NCI-H1930 (cell line): ENCODE measurements at places on chromosomes 1 and 21.

GRCh38 chr1:223429313-223429731, 36.1 kb downstream of the CCDC185 start:
- no peak for DNase-seq

DNA sequence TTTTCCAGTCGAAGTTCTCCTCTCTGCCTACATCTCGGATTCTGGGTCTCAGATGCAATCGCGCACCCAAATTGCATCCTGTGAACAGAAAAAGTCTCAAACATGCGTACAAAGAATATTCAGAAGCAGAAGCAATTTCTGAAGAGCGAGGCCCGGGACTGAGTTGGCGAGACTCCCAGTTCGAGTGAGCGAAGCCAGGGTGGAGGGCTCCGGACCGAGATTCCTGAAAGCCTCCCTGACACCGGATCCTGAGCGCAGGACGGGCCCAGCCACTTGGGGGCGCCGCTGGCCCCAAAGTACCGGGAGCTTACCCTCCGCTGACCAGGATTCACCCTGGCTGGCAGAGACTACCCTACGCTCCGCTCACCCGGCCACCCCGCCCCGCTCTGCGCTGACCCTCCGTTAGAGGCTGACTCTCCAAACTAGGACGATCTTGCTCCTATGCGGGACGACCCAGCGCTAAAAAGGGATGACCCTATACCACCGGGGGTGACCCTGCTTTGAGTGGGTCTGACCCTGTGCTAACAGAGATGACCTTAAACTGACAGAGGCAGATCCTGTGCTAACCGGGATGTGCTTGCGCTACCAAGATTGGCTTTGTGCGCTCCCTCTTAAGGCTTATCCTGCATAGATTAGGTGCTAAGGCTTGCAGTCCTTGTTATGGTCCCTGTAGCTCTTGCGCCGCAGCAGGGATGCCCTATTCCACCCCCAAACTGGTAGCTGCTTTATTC, 12.1 kb downstream of the FOXD2 start:
- no peak for DNase-seq

GRCh38 chr1:3777078-3777547, 4.6 kb downstream of the SMIM1 start:
- no peak for DNase-seq

- no peak for DNase-seq
Measured at GRCh38 chr1:87174724-87175245, 153.9 kb upstream of the LMO4 start.

DNA sequence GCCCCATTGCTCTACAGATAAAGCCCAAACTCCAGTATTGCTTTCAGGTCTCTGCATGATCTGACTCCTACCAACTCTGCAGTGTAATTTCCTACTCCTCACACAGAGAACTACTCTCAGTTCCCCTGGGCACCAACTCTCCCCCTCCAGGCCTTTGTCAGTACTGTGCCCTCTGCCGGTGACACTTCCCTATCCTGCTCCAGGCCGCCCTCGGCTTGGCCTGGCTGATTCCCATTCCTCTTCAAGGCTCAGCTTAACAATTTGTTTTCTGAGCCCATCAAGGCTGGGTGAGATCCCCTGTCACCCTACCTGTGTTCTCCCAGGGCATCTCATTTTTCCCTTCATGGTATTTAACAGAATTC, 2.6 kb downstream of the SLAMF8 start:
- no peak for DNase-seq

GRCh38 chr1:184646824-184647223, 107.8 kb downstream of the EDEM3 start:
- DNase-seq: no peak

GRCh38 chr1:40646315-40646714, 19.2 kb downstream of the RIMS3 start:
- no peak for DNase-seq

GRCh38 chr1:239807361-239807760, 284.3 kb upstream of the FMN2 start:
- no peak for DNase-seq

DNA sequence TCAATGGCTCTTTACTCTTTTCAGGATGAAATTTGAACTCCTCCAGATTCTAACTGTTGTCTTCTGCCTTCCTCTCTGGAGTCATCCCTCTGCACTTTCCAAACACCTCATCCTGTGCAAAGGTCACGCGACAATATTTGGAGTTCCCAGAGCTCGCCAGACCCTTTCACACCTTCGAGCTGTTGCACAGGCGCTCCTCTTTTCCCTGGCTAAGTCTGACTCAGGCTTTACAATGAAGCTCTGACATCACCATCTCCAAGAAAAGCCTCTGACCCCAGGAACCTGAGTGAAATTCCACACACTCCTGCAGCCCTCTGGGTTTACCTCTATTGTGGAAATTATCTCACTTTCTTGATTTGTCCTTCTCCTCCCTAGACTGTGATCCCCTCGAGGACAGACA, 270.3 kb downstream of the RGS7 start:
- DNase-seq: no peak

DNA sequence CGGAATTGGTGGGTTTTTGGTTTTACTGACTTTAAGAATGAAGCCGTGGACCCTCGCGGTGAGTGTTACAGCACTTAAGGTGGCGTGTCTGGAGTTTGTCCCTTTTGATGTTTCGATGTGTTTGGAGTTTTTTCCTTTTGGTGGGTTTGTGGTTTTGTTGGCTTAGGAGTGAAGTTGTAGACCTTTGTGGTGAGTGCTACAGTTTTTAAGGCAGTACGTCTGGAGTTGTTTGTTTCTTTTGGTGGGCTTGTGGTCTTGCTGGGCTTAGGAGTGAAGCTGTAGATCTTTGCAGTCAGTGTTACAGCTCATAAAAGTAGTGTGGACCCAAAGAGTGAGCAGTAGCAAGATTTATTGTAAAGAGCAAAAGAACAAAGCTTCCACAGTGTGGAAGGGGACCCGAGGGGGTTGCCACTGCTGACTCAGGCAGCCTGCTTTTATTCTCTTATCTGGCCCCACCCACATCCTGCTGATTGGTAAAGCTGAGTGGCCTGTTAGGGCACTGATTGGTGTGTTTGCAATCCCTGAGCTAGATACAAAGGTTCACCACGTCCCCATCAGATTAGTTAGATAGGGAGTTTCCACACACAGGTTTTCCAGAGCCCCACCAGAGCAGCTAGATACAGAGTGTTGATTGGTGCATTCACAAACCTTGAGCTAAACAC, 20.9 kb downstream of the HENMT1 start:
- no peak for DNase-seq

DNA sequence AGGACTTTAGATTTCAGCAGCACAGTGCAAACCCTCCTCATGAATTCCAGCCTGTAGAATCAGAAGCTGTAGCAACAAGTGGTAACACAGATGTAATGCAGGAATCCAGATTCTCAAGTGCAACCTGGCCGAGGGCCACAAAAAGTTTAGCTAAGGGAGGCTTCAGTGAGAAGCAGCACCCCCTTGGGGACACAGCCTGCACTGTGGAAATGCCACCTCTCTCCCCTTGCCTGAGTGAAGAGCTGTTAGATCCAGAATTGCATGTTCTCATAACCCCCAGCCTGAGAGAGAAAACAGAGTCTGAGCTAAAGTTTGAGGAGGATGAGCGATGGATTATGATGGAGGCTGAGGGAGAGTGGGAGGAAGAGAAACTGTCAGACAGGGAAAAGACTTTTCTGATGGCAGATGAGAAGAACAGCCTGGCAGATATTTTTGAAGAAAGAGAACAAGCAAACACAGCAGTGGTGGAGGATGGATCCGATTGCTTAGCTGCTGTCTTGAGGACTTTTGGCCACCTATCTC, 80.5 kb upstream of the BMP8A start:
- DNase-seq: no peak

- DNase-seq: no peak
Measured at GRCh38 chr21:15976807-15977206, 247.0 kb downstream of the USP25 start.

GRCh38 chr21:42287193-42288083, 27.8 kb downstream of the TFF3 start:
- no peak for DNase-seq

DNA sequence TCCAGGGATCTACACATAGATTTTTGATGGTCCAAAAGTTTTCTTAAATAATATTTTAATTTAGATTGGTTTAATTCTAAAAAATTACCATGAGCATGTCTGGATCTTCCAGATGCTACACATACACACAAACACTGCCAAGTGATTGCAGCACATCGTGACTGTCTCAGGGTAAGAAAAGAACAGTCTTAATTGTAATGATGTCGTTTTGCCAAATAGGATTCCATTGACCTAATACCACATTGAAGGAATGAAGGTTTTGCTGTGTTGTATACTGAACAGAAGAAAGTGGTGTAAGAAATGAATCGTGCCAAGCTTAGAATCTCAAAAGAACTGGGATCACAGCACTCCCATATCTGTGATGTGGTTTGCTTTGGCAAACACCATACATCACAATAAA, 633.3 kb upstream of the CAMK1G start:
- no peak for DNase-seq

DNA sequence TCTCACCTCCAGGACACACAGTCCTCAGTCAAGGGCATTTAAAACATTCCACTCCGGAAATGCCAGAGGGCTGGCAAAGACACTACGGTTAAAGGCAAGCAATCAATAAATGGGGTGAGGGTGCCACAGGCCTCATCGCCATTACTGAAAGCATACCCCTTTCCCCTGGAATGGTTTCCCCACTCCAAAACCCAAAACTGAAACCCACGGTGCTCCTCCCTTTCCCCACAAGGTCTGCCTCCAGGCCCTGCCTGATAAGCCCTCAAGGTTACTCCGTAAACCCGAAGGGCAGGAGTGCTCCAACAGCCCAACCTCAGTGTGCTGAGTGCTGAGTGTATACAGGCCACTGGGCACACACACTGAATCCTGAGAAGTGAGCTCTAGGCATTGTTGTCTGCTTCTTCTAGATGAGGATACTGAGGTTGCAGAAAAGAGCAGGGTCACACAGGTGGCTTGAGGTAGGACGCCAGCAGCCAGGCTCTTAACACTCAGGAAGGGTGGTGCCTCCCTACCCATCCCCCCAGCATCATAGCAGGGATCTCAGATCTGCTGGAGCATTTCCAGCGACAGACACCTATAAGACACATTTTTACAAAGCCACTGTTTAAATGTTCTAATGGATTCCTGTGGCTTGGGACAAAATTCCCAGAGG, 29.0 kb downstream of the SSBP3 start:
- DNase-seq: no peak

DNA sequence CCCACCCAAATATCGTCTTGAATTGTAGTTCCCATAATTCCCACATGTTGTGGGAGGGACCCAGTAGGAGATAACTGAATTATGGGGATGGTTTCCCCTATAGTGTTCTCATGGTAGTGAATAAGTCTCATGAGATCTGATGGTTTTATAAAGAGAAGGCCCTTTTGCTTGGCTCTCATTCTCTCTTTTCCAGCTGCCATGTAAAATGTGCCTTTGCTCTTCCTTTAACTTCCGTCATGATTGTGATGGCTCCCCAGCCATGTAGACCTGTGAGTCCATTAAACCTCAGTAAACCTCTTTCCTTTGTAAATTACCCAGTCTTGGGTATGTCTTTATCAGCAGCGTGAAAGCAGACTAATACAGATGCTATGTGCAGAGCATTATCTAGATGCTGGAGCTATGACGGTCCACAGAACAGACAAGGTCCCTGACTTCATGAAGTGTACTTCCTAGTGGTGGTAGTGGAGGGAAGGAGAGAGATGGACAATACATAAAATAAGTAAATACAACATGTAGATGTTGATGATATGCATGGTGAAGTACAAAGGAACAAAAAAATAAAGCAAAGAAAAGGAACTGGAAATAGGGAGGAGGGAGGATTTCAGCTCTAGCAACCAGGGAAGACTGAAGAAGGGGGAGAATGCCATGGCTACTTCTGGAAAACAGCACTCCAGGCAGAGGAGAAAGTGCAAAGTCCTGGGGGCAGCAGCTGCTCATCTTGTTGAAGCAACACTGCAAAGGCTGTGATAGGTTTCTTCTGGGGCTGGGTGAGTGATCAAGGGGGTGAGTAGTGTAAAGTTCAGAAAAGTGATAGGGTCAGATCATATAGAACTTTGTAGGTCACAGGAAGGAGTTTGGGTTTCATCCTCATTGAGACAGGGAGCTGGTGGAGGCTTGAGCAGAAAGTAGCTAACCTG, 6.8 kb upstream of the RCAN1 start:
- no peak for DNase-seq

DNA sequence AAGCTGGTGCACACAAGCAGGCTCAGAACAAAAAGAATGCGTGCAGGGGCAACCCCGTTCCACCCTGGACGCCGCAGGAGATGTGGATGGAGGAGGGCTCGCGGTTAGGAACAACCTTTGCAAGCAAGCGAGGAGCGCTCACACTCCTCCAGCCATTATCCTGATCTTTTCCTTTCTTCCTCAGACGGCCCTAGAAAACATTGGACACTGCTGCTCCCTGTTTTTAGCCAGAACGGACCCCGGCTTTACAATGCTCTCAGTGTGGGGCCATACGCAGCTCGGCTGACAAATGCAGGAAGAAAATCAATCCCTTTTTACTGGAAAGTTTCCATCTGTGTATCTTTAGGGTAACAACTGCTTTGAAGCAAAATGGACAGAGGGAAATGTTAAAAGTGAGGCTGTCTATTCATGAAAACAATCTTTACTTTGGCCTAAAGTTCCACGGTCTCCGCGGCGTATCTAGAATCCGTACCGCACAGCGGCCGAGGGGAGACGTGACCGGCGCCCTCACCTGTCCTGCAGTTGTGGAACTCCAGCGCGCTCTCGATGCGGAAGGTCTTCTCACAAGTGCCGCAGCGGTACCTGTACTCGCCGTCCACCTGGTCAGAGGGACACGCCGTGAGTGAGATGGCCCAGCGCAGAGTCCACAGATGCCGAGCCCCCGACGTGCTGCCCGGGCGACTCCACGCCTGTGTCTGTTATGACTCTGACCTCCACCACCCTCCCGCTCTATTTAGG, 44.0 kb downstream of the PRDM15 start:
- no peak for DNase-seq

- DNase-seq: no peak
Measured at GRCh38 chr1:190747704-190748103, 270.0 kb upstream of the BRINP3 start.

GRCh38 chr1:32353886-32354570, 8.3 kb downstream of the FAM229A start:
- DNase-seq: no peak

DNA sequence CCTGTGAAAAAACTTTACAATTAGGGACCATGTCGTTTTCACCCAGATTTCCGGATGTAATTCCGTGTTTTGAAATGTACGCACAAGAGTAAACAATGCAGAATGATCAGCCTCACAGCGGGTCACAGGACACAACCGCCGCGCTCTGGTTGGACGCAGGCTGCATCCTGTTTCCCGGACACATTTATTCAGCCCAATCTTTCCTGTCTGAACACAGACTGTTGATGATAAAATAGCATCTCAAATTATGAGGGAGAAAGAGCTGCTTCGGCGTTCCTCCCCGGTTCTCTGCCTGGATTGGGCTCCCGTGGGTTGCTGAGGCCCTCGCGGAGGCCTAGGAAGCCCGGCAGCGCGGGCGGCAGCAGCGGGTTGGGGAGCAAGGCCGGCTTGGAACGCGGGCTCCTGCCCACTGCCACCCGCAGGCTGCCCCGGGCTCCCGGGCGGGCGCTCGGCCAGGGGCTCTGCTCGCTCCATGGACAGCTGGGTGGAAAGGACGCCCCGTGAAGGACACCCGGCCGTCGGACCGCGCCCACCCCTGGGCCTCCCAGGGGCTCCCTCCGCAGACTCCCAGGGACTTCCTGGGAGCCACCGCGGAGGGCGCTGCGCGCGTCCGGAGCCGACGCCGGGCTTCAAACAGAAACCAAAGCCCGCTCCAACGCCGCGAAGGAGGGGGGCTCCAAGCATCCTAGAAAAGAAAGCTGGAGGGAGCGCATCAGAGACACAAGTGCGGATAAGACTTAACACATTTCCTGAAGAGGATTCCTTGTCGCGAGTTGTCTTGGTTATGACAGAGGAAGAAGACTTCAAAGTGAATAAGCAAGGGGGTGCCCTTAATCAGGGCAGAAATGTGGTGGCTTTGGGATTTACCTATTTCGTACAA, 122.3 kb downstream of the ESRRG start:
- DNase-seq: peak; percentile 38

- DNase-seq: no peak
Measured at GRCh38 chr1:7313826-7314225, 457.3 kb upstream of the VAMP3 start.
